ENCODE measurements at places on chromosomes 5 and 9.

GRCh38 chr5:59300930-59301329, 592.6 kb downstream of the PDE4D start:
- DNase-seq = no peak

GRCh38 chr9:104575456-104575855, 6.5 kb downstream of the OR13C8 start:
- no peak for DNase-seq

- DNase-seq = no peak
Measured at GRCh38 chr5:136240894-136241293, 47.9 kb upstream of the SMIM32 start.

DNA sequence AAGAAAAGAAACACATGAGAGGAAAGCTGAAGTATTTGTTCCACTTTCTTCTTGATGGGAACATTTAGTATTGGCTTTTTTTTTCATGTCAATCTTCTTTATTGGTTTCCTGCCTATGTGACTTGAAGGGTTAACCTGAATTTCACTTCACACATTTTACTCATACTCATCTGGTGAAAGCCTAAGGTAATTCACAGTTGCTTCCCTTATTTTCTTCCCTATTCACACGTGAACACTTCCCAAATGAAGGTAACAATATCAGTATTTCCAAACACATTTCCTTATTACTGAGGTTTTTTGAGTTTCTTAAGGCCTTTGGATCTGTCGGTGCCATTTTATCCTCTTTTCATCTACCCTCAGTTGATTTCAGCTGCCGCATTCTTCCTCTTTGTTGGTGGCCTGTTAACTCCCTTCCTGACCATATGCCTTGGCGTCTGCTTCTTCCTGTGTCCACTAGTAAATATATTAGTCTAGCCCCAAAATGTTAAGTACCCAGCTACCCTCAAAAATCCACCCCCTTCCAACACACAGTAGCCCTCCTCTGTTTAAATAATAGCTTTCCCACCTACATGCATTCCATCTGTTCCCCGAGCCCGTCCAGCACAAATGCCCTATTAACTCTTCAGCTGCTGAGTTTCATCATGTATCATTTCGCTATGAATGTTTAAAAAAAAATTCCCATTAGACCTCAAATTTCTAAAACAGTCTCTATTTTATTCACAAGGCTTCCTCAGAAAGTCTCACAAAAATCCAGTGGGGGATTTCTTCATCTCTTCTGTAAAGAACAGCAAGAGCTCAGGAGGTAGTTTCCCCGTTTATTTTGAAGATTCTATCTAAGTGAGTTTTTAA, 97.3 kb downstream of the USP20 start:
- no peak for DNase-seq

DNA sequence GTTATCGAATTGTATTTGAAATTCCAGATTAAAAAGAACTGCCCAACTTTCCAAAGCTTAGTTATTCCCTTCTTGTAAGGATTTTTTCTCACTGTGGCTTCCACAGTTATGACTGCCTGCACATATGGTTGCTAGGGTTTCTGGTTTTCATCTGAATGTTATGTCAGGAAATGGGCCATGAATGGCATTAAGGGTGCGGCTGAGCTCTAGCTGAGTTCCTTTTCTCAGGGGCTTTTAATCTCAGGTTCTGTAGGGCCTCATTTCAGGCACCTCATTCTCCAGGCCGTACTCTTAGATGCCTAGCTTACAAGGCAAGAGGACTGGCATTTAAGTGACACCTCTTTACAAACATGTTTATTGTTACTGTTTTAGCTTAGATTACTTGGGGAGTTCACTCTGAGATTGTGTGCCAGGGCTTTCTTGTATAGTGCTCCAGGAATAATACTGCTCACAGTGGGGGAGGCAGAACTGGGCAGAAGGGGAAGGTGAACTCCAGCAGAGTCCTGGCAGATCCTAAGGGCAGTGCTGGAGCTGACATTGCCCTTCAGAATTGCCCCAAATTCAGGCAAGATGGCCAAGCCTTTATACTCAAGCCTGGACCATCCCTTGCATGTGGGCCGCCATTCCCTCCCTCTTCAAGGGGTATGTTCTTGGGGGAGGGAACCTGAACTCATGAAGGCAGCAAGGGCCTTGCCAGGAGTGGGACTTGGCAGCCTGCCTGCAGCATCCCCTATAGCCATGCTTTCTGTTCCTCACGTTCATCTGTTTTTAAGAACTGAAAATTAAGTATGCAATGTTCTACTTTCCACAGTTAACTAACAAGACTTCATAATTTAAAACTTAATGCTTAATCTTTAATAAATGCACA, 111.5 kb downstream of the KDM4C start:
- no peak for DNase-seq

DNA sequence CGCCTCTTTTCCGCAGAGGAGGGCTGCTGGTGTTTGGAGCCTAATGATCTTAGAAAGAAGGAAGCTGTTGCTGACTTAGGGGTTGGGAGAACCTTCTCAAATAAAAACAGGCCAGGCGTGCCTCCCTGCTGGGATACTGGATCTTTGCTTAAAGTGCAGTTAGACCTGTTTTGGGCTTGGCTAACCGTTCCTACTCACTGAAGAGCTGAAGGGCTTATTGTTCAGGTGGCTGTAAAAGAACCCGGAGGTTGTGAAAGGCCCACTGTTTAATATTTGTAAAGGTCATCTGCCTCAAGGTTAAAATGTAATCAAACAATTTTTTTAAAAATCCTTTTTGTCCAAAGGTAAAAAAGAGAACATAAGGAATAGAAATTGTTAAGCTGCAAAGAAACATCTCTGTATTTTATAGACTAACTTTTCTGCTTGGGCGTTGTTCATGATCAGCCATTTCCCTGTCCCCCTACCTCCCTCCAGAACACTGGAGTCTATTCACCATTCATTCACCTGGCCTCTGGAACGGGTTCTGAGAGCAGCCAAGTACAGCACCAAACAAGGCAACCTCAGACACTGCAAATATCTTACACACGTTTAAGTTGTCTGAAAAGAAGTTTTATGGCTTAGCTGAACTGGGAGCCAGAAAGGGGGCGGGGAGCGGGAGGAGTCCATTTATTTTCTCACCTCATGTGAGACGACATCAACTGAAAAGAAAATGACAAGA, 18.6 kb upstream of the MTMR12 start:
- no peak for DNase-seq

GRCh38 chr9:82363682-82364081, 375.1 kb downstream of the SPATA31D1 start:
- DNase-seq = no peak

- peak; percentile 19 for DNase-seq
Measured at GRCh38 chr9:97632248-97632984, 752 bp downstream of the TSTD2 start.

DNA sequence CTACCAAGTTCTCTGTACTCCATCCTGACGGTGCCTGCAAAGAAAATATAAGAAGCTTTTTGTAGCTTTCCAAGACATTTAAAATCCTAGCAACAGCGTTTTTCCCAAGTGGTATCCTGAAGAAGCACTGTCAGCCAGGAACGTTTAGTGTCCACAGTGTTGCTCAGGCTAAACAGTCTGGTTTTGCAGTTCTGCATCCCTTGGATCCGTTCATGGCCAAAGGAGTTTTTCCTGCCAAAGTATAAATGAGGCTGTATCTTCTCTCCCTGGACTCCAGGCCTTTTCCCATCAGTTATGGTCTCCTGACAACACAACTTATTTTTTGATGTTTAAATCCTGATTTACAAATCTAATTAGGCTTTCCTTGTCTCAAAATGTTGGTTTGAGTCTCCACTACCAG, 925.8 kb downstream of the TLE1 start:
- no peak for DNase-seq

GRCh38 chr9:68672215-68672614, 32.8 kb upstream of the PIP5K1B start:
- no peak for DNase-seq

DNA sequence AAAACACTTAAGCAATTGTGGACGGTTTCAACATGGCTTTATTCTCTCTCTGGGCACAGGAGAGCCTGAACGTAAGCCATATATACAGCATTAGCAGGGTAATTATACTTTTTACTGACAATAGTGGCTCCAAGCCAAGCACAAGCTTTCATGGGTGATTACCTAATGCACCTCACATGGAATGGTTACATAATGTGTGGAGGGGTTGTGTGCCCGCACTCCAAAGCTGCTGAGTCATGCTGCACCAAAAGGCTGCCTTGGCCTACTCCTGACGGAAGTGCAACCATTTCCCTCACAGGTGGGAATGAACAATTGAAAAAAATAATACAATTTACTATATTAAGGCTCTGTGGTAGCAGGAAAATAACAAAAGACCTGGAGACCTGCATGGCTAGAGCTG, 86.5 kb upstream of the ATP10B start:
- DNase-seq = no peak

DNA sequence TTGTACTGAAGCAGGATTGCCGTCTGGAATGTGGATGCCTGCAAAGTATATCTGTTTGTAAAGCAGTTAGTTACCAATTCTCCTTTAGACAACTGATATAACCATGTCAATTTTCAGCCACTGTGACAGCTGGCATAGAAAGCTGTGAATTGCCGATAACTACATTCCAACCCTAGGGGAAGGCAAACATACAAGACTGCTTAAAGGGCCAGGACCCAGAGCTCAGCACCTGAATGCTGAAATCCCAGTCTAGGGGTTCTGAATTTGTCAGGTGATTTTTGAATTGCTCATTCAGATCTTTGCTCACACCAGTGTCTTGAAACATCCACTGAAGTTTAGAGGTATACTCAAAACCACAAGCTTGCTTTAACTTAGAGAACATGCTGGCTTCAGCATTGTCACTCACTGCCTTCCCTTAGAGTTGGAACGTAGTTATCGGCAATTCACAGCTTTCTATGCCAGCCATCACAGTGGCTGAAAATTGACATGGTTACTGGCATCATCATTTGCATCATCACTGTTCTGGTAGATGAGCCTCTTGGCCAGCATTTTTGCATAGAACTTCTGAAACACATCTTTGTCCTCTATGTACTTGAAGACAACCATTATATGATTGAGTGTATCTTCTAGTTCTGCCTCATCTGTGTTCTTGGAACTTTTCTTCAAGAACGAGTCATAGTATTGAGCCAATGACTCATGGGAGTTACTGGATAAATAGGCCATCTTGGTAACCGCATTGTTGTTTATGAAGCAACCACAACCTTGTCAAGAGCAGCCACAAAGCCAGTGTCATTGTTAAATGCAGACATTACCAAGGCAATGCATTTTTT, 82.1 kb downstream of the CCDC192 start:
- DNase-seq = no peak

DNA sequence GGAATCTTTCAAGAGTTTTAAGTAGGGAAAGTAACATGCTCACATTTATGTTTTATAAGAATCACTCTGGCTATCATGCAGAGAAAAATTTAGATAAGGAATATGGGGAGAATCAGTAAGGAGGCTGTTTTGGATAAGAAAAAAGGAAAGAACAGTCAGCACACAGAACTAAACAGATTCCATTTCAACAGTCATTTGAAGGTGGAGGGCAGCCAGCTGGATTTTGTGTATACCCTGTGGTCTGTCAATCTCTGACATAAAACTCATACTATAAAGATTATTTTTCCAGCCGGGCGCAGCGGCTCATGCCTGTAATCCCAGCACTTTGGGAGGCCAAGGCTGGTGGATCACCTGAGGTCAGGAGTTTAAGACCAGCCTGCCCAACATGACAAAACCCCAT, 64.2 kb downstream of the PCA3 start:
- no peak for DNase-seq

- DNase-seq = no peak
Measured at GRCh38 chr5:110561510-110561909, 165.0 kb downstream of the TMEM232 start.

- no peak for DNase-seq
Measured at GRCh38 chr5:157365732-157366131, 94.3 kb upstream of the NIPAL4 start.

DNA sequence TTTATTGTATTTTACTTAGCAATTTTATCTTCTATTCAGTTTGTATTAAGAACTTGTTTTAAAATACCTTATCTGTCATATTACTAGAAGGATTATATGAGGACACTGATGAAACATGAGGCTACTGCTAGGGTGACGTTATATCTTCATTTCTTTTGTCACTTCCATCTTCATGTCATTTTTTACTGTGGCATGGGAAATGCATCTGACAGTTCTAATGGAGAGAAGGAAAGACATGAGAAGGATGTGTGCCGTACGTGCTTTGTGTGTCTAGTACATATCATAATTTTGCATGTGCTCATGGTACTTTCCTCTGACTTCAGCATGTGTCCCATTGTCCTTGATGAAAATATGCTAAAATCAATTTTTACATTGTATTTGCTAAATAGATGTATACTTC, 258.2 kb downstream of the PTPRD start:
- no peak for DNase-seq

- DNase-seq = peak; percentile 65
Measured at GRCh38 chr5:91142819-91143218, 240.3 kb downstream of the ARRDC3 start.

Data from caudate nucleus (tissue), 63 donors.